BE2C (cell line): ENCODE measurements at places on chromosomes 4 and X.

GRCh38 chr4:57344296-57344695 is 234.1 kb upstream of the IGFBP7 start:
- DNase-seq, result no peak

- no peak for DNase-seq
These were observed 1008.5 kb upstream of the LCORL start for GRCh38 chr4:19030048-19030447.

GRCh38 chr4:29861307-29861706 is 858.9 kb upstream of the PCDH7 start:
- no peak for DNase-seq

- DNase-seq, result no peak
These were observed 17.9 kb upstream of the BBS7 start for GRCh38 chr4:121888134-121888533.

DNA sequence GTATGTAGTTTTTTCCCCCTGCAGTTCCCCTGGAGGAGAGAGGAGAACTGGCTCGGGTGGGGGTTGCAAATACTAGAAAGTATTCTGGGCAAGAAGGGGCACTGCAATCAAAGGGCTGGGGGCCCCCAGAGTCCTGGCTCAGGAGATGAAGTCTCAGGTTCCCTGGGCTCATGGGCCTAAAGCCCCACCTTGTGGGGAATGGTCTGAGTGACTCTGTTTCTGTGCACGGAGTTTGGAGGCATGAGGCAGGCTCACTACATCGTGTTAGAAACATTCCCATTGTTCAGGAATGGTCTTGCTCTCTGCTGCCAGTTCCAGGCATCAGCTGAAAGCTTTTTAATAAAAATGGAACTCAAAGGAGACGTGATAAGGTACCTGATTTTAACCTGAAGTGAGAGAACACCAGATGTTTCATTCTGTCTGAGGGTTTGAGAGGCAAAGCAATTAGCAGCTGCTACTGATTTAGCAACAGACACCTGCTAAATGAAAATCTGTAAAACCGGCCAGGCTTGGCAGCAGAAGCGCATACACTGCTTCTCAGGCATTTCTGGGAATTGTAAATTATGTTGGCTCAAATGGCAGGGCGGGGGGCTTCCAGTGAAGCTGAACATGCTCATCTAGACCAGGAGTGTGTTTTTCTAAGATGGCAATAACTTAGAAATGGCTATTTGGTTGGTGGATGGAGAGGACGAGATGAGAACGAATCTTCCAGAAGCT is 122.7 kb downstream of the TMEM164 start:
- DNase-seq, result peak; percentile 8

DNA sequence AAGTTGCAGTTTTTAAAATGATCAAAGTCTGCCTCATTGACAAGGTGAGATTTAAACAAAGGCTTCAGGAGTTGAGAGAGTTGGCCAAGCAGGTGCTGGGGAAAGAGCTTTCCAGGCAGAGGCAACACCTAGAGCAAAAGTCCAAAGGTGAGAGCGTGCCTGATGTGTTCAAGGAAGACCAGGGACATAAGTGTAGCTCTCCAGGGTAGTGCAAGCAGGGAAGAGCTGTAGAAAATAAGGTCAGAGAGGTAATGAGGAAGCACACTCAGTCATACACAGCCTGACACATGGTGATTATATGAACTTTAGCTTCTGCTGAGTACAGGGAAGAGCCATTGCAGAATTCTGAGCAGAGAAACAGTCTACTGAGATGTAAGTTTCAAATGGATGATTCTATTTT is 265.0 kb upstream of the NWD2 start:
- DNase-seq, result no peak
